CD4-positive, alpha-beta T cell treated with Interleukin-10 for 1 hour (primary cell): ENCODE measurements at places on chromosomes 4 and X.

GRCh38 chr4:2062808-2063524, 3.8 kb downstream of the NAT8L start:
- DNase-seq, result no peak

- DNase-seq, result no peak
These were observed 486.6 kb downstream of the FAT4 start for GRCh38 chr4:125801373-125801772.

DNA sequence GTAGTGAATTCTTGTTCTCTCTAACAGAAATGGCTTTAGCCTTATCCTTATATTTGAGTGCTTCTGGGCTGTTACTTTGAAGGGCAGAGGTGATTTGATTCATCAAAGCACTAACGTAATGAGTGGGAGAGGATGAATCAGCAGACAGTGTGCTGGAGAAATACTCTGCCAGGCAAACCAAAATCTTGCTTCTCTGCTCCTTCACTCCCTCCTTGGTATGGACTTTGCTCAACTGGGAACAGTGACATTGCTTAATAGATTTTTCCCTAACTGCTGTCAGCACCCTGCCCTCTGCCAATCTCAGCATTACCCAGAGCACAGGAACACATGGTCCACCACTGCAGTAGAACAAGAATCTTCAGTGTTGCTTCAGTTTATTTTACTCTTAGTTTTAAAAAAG, 56.0 kb downstream of the PDLIM5 start:
- no peak for DNase-seq

DNA sequence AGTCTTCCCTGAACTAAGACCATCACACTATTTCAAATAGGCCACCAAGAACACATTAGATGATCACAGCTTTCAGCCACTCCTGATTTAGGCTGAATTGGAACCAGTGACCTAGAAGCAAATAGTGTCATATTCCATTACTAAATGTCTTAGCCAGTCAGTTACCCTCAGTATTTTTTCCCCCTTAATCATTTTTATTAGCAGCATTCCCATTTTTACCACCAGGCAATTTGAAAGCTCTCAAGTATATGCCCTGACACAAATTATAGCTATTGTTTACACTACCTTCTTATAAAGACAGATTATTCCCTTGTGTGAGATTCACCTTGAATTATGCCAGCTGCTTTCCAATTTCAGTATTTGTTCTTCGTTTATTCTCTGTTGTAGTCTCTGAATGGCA, 1146.9 kb downstream of the PDHA2 start:
- no peak for DNase-seq

- DNase-seq, result no peak
These were observed 25.8 kb upstream of the SEPTIN11 start for GRCh38 chr4:76923619-76924357.

- no peak for DNase-seq
These were observed 708.9 kb downstream of the IL1RAPL1 start for GRCh38 chrX:29295987-29296680.

DNA sequence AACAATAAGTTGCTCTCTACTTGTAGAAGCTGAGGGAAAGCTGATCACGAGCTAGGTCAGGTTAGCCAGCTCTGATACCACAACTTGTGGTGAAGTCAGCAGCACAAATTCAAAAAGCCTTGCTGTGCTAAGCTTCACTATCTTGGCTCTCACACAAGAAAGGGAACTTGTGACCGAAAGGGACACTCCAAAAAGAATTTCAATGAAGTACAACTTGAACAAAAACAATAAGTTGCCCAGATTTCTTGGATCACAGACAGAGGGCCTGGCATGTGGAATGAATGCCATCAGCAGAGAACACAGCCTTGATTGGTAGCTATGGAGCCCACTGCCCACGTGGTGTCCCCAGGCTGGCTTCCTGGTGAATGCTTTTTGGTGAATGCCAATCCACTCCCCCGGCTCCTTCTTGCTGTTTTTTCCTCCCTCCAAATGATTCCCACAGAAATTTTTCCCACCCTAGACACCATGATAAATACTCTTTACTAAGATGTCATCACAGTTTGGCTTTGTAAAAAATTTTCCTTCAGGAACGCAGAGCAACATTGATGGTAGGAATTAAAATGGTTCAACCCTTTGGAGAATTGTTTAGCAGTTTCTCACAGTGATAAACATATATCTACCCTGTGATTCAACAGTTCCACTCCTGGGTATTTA, 82.6 kb downstream of the ANXA3 start:
- no peak for DNase-seq

GRCh38 chr4:87500092-87500462, 29.1 kb downstream of the SPARCL1 start:
- DNase-seq, result no peak

DNA sequence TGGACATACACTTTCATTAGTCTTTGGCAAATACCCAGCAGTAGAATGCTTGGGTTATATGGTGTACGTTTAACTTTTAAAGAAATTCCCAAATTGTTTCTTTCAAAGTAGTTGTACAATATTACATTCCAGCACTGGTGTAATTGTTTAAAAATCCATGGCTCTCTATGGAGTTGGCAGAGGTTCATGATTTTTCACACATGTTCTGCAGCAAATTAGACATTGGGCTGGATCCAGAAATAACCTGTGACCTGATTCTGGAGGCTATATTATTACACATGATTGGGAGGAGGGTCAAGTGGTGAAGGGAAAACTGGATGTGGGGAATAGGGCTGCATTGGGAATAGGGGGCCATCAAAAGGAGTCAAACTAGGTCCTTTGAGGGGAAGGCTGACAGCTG, 41.9 kb downstream of the MAMLD1 start:
- DNase-seq, result no peak

GRCh38 chrX:10326578-10326977, 169.8 kb downstream of the CLCN4 start:
- DNase-seq, result no peak

DNA sequence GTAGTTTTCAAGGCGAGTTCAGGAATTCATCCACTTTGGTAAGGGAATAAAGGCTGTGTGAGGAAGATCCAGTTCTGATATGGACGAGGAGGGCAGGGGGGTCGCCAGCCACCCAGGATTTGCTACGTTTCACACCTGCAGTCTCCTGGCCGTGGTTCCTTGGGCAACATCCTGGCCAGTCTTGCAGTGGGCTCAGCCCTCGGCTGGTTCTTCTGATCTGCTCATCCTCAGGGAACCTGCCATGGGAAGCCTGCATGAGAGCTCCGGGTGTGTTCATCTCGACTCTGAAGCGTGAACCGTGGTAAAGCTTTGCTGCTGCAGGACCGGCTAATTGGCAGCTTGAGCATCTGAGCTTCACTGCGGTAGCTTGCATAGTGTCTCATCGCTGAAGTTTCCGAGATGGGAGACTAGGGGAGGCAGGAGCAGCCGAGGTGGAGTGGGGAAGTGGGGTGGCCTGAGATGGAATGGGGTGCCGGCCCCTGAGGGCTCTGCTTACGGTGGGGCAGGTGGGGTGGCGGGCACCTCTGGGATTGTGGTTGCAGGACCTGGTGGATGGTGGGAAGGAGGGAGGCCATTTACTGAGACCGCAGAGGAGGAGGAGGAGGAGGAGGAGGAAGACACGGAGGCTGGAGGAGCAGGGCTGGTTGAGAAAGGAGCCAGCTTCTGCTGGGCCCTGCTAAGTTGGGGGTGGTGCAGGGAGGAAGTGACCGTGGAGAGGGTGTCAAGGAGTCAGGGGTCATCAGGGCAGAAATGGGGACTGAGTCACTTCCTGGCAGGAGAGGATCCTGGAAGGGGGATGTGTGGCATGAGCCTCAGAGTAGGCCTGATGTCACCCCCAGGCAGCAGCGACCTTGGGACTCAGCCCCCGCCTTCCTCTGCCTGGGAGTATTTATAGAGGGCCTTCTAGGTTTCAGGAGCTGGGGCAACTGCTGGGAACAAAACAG, 213.1 kb upstream of the PSAPL1 start:
- DNase-seq, result no peak
